Transverse colon (tissue), 4 donors: ENCODE measurements at places on chromosomes 5 and 9.

- no peaks in the 10 kb centered on the region for H3K36me3 ChIP-seq
- no peaks in the 10 kb centered on the region for H3K4me1 ChIP-seq
- H3K27me3 ChIP-seq, result no peaks in the 10 kb centered on the region
- H3K27ac ChIP-seq, result no peak overlapping the region
- no peak overlapping the region for H3K4me3 ChIP-seq
These were observed 323.8 kb upstream of the WWC1 start for GRCh38 chr5:167967494-167968177.

DNA sequence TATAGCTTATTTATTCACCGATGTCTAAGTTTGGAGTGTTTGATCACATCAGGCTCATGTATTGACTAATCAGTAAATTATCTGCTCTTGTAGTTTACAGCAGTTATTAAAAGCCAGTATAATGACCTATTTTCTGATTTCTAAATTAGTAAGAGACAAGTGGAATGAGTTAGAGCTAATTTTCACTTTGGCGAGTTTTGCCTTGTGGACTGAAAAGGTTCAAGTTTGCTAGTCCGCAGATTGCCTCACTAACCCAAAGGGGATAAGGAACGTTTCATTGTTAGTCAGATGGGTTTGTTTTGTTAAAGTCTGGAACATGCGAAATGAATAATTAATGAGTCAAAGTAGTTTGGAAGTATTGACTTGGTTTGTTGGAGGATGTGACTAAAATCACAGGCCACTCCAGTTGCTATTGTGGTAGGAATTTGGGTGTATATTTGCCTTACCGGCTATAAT, 40.1 kb downstream of the SMARCA2 start:
- no peaks in the 10 kb centered on the region for H3K27me3 ChIP-seq
- H3K4me3 ChIP-seq, result no peak overlapping the region
- no peak overlapping the region for H3K27ac ChIP-seq
- no peaks in the 10 kb centered on the region for H3K4me1 ChIP-seq

DNA sequence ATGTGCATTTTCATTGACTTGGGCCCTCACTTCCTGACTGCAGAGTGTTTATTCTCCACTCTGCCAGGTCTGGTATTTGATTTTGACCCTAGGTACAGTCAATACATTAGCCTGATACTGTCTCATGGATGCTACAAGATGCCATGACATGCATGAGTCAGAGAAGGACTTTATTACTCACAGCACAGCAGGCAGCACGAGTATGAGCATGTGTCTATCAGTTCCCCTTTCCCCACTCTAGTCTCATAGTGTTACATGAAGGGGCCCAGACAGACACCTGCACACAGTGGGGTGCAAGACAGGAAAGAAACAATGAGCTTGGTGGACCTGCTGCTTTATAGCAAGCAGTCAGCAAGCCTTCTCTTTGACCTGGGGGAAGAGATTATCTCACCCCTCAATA, 19.6 kb downstream of the ITGA2 start:
- H3K4me1 ChIP-seq, result no peaks in the 10 kb centered on the region
- no peaks in the 10 kb centered on the region for H3K27me3 ChIP-seq
- DNase-seq, result no peak

DNA sequence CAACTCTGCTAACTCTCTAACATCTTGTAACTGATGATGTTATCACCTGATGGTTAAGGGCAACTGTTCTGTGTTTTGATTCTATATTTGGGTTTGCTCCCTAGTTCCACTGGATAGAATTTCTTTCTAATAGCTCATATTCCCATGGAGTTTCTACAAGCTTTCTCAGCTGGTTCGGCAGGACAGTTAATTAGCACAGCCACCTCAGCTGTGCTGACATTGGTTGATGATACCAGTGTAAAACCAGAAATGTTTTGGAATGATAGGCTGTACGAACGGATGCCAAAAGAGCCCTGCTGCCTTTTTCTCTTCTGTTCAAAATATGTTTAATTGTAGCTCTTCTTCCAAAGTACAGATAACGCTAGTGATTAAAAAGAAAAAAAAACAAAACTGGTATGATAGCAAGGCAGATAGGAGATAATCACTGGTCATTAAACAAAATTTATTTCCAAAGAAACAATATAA, 440.5 kb upstream of the ZNF608 start:
- no peaks in the 10 kb centered on the region for H3K36me3 ChIP-seq
- no peak overlapping the region for H3K4me3 ChIP-seq
- no peak for DNase-seq
- no peaks in the 10 kb centered on the region for H3K27me3 ChIP-seq

- DNase-seq, result no peak
- H3K36me3 ChIP-seq, result no peaks in the 10 kb centered on the region
- H3K27ac ChIP-seq, result no peak within 1 kb of the TSS
- H3K4me3 ChIP-seq, result no peak within 1 kb of the TSS
These were observed at the start of gene PCDHB9 for GRCh38 chr5:141186897-141187512. Gene PCDHB9 (plus strand): TSS chr5:141187161. CDS start chr5:141187319, 158 bp downstream.
